ENCODE measurements at places on chromosomes 12 and 14.

DNA sequence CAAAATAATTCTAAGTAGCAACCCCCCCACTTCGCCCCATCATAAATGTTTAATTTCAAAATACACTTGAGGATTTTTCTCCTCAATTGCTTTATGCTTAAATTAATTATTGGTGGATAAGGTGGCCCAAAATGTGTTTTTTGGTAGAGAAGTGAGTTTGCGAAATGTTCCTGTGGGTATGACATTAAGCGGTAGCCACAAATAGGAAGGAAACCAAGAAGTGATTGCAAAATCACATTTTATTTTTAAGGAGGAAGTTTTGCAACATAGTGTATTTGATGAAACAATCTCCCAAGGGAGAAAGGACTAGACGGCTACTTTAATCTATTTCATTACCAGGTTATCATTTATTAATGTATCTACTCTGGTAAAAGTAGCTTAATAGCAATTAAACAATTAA lies 25.5 kb downstream of the SLC25A3 start:
- no peak for DNase-seq

DNA sequence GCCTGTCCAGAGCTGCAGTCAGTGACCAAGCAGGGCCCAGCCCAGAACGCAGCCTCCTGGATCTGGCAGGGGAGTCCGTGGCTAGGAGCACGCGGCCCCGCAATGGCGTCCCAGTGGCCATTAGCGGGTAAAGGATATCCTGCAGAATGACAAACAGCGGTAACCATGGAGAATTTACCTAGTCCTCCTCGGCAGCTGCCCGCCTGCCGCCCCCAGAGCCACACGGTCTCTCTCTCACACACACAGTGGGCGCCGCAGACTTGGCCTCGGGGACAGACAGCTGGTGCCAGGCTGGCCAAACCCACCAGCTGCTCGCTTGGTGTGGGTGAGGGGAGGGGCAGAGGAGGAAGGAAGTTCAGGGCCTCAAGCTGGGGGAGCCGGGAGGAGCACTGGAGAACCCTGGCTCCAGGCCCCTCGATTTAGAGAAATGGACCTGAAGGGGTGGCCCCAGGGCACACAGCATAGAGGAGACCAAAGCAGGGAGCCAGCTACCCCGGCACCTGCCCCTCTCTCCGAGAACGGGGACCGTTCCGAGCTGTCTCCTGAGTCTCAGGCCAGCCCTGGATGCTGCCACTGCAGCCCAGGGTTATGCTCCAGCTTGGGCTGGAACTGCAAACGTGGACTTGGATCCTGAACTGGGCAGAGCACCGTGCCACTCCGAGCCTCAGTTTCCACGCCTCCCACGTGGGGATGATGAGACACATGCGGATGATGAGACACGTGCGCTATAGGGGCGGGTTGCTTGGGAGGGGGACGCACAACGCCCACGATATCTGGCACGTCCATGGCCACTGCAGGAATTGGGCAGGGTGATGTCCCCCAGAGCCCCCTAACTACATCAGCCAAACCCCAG lies 3.4 kb downstream of the CDK2AP1 start:
- DNase-seq, result no peak

GRCh38 chr12:48424644-48425043 lies 47.7 kb upstream of the ANP32D start:
- no peak for DNase-seq

DNA sequence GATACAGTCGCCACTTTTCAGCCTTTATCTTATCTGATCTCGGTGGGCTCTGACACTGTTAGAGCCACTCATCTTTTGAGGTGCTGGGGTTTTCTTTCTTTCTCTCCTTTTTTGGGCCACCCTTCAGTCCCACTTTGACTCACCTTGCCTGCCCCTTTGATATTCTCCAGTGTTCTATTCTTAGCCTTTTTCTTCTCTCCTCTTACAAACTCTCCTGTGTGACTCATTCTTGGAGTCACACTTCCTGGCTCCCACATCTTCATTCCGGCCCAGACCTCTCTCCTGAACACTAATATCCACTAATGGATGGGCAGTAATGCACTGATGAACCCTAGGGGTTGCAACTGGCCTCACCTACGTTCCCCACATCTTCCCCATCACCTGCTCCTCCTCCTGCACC lies 2.2 kb upstream of the DCD start:
- no peak for DNase-seq

DNA sequence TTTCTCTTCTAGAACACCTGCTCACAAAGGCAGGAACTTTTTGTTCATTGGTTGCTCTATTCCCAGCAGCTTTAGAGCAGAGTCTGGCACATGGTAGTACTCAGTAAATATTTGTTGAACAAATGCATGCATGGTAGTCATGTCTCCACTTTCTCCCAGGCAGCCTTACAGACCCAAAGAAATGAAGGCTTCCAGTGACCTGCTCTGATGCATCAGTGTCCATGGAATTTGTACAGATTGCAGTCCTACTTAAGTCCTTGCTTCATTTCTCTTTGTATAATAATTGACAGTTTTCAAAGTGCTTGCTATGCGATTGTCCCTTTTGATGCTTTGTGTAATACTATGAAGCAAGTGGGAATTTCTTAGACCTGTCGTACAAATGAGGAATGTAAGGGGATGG lies 119.6 kb downstream of the DERA start:
- DNase-seq, result no peak

DNA sequence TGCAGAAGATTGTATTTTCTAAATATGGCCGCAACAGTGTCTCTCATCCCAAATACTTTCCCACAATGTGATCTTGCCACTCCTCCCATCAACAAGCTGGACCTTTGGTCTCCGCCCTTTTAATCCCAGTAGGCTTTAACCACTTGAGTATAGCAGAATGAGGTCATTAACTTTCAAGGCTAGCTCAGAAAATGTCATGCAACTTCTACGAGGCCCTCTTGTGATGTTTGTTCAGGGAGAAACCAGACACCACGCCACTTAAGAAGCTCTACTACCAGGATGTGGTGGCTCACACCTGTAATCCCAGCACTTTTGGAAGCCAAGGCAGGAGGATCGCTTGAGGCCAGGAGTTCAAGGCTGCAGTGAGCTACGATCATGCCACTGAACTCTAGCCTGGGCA lies 20.1 kb upstream of the OR6J1 start:
- DNase-seq, result peak; percentile 64

GRCh38 chr14:51398898-51399297 lies 158.9 kb downstream of the TMX1 start:
- no peak for DNase-seq

- DNase-seq, result peak; percentile 81
These were observed at the start of gene ZDHHC22 for GRCh38 chr14:77141214-77142004. TSS of gene ZDHHC22 (minus strand) at chr14:77141791. CDS start at chr14:77139738, 2,053 bp downstream.

GRCh38 chr12:11958221-11959091 lies 112.3 kb upstream of the BCL2L14 start:
- DNase-seq, result no peak

- peak; percentile 21 for DNase-seq
These were observed 619 bp upstream of the NTN4 start for GRCh38 chr12:95790917-95791849.

DNA sequence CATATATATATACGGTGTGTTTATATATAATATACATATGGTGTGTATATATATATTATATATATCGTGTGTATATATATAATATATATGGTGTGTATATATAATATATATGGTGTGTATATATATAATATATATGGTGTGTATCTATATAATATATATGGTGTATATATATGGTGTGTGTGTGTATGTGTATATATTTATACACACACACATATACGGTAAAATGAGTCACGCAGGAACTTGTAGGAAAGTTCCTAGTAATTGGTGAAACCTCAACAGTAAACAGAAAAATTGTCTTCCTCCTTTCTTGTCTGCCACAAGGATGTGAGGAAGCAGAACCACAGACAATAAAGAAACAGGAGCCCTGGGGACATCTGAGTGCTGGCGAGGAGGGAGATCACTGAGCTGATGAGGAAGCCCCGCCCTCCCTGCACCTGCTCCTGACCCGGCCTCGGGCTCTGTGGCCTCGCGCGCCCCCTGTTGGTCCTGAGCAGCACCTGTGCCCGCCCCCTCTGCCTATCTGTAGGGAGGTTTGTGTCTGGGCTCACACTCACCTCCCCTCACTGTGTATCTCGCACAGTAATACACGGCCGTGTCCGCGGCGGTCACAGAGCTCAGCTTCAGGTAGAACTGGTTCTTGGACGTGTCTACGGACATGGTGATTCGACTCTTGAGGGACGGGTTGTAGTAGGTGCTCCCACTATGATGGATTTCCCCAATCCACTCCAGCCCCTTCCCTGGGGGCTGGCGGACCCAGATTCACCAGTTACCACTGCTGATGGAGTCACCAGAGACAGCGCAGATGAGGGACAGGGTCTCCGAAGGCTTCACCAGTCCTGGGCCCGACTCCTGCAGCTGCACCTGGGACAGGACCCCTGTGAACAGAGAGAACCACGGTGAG lies 1079.4 kb downstream of the TMEM121 start:
- DNase-seq, result peak; percentile 38

DNA sequence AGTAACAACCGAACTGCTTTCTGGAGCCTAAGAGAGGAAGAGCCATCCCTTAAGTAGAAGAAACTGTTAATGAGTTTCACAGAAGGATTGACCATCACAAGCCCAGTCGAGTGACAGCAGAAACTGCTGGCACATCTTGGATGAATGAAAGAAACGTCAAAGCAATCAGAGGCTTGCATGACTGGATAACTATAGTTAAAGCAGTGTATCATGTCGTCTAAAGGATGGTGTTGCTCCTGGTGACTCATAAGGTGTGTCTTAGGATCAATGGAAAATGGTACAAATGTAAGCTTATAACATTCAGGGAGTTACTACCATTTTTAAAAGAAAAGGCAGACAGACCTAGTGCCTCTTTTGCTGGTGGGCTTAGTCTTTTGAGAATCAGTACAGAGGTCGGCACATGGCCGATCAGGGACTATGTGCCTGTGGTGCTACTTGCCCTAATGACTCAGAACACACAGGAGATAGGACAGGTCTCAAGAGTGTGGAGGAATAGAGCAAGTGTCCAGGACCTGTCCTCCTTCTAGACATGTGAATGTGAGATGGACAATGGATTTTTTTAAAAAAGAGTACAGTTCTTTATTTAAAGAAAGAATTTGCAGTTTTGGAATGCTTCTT lies 55.7 kb downstream of the TMX1 start:
- no peak for DNase-seq

- peak; percentile 66 for DNase-seq
These were observed 599 bp upstream of the TRHDE start for GRCh38 chr12:72271451-72272090.

DNA sequence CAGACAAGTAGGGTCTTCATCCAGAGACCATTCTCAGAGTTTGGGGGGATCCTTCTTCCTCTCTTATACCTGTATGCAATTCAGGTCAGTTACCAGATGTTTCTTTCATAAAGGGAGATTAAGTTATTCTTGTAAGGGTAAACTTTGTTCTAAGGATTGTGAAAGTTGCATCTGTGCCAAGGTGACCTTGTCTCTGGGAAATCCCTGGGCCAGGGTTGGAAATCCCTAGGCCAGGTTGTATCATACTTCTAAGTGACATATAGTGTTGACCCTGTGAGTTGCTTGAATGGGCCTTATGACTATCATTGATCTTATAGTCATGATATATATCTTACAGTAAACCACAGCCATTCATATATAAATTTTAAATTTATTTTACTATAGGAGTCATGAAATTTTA lies 436.9 kb downstream of the RMST start:
- no peak for DNase-seq

DNA sequence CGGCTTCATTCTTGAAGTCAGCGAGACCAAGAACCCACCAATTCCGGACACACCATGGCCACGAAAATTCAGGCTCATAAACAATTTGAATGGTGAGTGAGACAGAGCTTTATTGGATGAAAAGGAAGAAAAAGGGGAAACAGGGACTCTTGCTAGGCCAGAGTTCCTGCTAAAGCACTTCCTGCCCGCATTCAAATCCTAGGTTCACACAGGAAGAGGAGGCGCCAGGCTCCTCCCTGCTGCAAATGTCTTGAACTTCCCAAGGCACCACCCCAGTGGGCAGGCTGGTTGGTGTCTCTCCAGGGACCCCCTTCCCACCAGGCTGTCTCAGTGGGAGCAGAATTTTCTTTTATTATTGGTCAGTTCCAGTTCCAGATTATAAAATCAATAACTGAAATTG lies 121.2 kb downstream of the FSCB start:
- DNase-seq, result no peak

DNA sequence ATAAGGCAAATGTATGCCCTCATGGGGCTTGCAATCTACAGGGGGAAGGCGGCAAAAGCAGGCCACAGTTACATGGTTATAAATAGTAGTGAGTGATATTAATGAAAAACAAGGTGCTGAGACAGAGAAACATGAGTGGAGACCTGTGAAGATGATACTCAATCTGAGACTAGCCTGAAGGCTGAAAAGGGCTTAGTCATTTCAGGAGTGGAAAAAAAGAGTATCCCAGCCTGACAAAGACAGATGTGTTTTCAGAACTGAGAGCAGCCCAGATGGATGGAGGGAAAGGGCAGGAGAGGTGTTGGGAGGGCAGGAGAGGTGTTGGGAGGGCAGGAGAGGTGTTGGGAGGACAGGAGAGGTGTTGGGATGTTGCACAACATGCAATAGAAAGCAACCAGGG lies 181.9 kb downstream of the C12orf42 start:
- no peak for DNase-seq
